NCI-H510A treated with DMSO at 0.1 percent for 48 hours (cell line): ENCODE measurements at places on chromosomes 3 and 15.
A peak's percentile ranks its signal among the peaks of the same experiment; 100 is the strongest.

DNA sequence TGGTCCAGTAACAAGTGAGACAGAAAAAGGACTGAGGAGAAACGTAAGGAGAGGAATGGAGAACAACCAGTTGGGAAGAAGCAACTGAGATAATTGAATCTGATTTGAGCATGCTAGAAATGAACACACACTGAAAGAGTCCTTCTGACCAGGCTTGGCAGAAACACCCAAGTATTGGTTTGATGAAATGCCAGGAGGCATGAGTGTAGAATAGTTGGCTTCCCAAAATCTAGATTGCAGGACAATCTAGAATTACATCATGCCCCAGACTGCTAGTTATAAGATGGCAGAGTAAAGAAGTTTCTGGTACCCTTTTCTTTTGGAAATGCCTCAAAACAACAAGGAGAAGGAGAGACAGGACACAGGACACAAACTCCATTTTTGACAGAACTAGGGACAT, 189.7 kb upstream of the STT3B start:
- DNase-seq: no peak

DNA sequence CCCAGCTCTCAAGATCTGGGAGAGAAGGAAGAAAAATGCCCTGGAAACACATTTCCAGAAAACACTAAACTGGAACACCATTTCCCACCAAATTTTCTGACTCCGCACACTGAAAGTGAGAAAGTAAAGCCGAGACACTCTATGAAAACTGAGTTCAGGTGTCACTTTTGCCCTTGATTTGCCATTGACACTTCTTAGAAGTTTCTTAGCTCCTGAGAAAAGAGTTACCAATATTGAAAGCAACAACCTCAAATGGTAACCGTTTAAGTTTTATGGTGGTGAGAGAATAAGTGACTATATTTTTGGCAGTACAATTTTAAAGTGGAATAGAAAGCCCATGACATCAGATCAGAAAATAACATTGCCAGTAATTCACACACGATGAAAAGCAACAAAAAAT, 39.0 kb downstream of the CD86 start:
- no peak for DNase-seq

GRCh38 chr15:99485153-99485961, 80.4 kb upstream of the MEF2A start:
- DNase-seq: no peak

GRCh38 chr3:35773417-35773816, 134.1 kb downstream of the ARPP21 start:
- DNase-seq: no peak

- DNase-seq: no peak
Observed at GRCh38 chr3:101779822-101780381, 891 bp downstream of the NXPE3 start.

- no peak for DNase-seq
Observed at GRCh38 chr15:100284191-100284590, 57.6 kb downstream of the ADAMTS17 start.

- no peak for DNase-seq
Observed at GRCh38 chr3:179449636-179450035, 1.6 kb downstream of the GNB4 start.

GRCh38 chr15:100757661-100758060, 122.0 kb upstream of the ALDH1A3 start:
- DNase-seq: no peak

GRCh38 chr3:124671106-124671505, 59.1 kb upstream of the UMPS start:
- no peak for DNase-seq

DNA sequence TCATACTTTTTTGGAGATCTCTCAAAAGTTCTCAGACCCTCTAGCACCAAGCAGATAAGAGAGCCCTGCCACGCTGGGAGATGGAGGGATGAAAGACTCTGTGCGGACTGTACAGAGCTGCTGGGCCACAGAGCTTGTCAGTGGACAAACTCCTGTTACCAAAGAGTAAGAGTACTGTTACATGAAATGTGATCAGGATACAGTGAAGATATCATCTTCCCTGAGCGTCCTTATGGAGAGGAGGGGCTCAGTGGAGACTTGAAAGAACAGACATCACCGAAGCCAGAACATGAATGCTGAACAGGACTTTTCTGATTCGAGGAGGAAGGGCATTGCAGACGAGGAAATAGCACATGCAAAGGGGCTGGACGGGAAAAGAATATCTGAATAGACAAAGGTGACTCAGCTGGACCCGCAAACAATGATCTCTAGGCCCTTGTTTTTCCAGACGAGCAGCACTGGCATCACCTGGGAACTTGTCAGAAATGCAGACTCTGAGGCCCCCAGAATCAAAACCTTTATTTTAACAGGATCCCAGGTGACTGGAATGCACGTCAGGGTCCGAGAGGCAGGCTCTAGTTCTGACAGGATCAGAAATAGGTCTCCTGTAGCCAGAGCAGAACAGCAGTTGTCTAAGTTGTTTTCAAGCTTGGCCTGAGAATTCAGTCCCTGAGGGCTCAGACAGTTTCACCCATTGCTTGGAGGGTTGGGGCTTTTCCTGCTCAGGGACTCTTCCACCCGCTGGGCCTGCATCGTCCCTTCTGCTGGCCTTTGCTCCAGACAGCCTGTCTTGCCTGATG, 277.9 kb downstream of the RPLP1 start:
- DNase-seq: peak; percentile 28

DNA sequence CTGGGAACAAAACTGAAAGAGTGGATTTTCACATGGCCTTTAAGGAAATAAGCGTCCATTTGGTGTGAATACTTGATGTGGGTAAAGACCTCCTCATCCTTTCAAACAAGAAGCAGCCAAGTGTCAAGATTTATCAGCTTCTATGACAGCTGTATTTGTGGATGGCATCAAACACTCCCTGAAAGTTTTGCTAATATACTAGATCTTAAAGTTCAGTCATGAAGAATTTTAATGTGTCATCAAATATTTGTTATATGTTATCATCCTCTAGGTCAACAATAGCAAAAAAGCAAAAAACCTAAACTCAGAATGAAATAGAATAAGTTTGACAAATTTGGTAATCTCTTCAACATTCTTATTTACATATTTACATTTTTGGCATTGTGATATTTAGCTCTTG, 29.1 kb upstream of the LYSMD4 start:
- no peak for DNase-seq

- DNase-seq: no peak
Observed at GRCh38 chr15:48131324-48131723, 10.5 kb downstream of the SLC24A5 start.

DNA sequence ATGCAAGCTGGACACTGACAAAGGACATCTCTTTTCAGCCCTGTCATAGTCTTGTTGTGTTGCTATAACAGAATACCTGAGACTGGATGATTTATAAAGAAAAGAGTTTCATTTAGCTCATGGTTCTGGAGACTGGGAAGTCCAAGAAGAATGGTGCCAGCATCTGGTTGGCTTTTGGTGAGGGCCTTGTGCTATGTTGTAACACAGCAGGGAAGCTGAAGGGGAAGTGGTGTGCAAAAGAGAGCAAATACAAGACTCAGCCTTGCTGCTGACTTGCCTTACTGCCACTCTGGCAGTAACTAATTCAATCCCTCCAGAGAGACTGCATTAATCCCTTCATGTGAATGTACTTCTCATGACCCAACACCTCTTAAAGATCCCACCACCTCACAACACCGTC, 356.3 kb upstream of the PROK2 start:
- no peak for DNase-seq

DNA sequence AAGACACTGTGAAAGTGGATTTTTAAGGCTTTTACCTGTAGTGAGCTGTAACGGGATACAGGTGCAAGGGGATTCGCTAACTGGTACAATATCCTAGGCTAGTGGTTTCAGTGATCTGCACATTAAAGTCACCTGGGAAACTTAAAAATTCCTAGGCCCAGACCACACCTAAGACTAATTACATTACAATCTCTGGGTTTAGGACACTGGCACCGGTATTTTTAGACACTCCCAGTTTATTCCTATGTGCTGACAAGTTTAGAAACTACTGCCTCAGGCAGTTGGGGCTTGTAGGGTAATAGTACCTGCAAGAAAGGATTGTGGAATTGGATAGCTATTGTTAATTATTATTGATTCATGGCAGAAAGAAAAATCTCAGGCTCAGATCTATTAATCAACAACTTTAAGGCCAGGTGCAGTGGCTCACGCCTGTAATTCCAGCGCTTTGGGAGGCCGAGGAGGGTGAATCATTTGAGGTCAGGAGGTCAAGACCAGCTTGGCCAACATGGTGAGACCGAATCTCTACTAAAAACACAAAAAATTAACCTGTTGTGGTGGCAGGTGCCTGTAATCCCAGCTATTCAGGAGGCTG, 50.4 kb upstream of the CASR start:
- DNase-seq: no peak

DNA sequence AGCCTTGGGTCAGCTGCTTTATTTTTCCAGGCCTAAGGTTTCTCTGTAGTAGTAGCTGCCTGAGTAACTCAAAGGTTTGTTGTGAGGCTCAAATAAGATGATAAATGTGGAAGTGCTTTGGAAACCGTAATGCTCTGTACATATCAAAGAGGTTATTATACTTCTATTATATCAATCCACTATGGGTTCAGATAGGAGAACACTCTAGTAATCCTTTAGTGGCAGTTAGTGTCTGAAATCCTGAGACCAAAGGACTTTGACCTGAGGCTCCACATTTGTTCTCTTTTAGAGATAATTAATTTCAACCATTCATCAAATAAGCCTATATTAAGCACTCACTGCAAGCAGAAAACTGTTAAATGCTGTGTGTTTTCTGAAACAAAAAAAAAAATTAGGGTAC, 128.6 kb upstream of the BCL6 start:
- DNase-seq: no peak

DNA sequence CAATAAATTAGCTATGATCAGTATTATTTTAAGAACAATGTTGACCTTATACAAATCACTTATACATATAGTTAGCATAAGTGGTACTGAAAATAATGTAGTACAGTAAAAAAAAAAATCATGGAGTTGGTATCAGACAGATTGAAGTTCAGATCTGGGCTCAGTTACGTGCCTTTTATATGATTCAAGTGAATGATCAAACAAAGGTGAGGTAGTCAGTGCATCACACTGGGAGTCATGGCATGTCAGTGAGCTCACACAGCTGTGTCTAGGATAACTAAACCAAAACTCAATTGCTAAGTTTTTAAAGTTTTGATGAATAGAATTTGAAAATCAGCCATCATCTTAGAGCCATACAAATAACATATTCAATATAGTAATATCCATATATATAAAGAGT, 11.2 kb upstream of the CCR8 start:
- no peak for DNase-seq

DNA sequence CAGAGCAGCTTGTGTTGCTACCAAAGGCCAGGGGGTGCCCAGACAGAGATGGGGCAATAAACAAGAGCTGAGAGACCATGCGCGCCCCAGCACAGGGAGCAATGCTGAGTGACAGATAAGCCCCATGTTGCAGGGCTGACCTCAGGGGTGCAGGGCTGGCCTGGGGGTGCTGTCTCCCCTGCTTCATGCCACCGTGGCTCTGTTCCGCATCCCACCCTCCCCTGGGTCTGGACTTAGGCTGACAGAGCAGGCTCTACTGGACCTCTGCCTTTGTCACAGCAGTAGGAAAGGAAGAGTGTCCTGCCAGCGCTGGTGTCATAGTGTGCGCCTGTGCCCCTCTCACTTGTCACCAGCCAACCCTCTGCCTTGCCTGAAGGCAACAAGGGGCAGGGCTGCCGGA, 67.4 kb upstream of the IQSEC1 start:
- no peak for DNase-seq

DNA sequence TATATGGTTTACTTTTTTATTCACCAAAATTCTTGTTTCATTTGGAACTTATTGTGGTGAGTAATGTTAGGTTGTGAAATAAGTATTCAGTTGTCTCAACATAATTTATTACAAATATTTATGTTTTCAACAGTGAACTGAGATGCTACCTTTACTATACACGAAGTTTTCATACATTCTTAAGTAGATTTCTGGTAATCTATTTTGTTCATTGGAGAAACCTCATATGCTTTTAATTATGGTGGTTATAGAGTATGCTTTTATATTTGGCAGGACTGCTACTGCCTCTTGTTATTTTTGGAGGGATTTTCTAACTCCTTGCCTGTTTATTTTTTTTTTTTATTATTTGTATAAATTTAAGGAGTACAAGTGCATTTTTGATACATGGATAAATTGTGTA, 253.1 kb downstream of the NLGN1 start:
- no peak for DNase-seq

DNA sequence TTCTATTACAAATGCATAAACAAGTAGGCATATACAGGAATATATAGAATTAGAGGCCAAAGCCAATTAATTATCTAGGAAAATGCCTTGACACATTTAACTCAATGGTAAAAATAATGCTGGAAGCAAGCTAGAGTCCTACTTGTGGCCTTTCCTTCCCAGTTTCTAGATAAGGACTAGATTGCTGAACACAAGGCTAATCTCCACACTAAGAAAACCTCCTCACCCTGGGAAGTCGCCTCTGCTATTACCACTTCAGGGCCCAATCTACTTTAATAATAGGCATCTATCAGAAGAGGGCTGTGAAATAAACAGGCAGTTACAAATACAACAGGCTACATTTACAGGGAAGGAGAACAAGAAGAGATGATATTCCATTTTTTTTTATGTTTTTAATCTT, 80.5 kb upstream of the PRICKLE2 start:
- no peak for DNase-seq

DNA sequence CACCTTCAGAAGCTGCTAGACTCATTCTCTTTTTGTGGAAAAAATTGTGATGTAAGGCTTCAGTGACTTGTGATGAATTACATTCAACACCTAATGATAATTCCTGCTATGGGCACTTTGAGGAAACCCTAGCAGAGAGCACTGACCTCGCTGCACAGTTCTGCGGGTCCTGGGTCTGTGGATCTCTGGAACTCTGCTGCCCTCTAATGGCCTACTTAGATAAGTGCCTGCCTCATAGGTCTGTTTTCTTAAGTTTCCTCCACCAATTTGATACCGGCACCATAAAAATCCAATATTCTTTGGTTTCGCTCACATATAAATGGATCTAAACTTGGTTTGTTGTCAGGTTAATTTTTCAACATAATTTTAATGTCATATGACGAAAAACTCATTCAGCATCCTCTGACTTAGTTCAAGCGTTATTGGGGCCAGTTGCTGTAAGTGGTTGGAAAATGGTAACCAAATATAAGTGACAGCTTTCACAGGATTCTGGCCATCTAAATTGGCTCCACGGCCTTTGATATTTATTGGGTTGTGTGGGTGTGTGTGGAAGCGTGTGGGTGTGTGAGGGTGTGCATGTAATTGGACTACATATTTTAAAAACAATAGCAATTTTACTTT, 10.4 kb downstream of the SLITRK3 start:
- peak; percentile 91 for DNase-seq

GRCh38 chr3:76222201-76222600, 436.9 kb upstream of the ZNF717 start:
- no peak for DNase-seq

GRCh38 chr3:143188881-143189280, 69.3 kb downstream of the CHST2 start:
- DNase-seq: no peak
